Activated CD4-positive, alpha-beta T cell treated with anti-CD3 and anti-CD28 coated beads, Interleukin-2, amount 10 ng/mL, durations not matched to agents 7 days and 5 days (primary cell): ENCODE measurements at places on chromosomes 11 and 22. TPM values are rescaled to one million over a fixed set of nuclear protein-coding genes. Genes with fewer than 3 reads are reported as not detected.

The FGF3 gene
- not detected for total RNA-seq

The GAS2 gene
- 0.98 TPM for total RNA-seq

The APOBEC3B gene
- 8.8 TPM for total RNA-seq

- no peak for DNase-seq
Observed at GRCh38 chr22:27045103-27045947, 387.9 kb downstream of the MIAT start.

GRCh38 chr11:101872171-101872882 is 42.5 kb upstream of the CEP126 start:
- DNase-seq, result no peak
